Right renal cortex interstitium (tissue), 3 donors: ENCODE measurements at places on chromosomes 6 and 20.

GRCh38 chr6:149717588-149718458 lies at the start of gene LATS1:
Gene LATS1, minus strand, starts transcription at chr6:149718101. Its CDS starts 15,975 bp downstream, at chr6:149702126.
- DNase-seq = peak; percentile 75

DNA sequence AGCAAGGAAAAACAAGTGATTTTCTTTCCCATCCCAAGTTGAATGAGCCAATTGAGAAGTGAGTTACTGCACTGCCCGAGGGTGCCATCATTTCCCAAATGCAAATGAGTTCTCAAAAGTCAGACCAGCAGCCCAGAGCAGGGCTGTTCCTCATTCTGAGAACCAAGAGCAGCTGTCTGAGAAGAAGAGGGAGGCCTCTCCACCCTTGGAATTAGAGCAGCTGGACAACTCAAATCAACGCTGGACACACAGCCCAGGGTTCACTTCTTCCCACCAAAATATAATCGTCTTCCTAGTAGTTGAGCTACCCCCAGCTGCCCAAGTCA lies 4.6 kb upstream of the PREX1 start:
- DNase-seq = no peak

DNA sequence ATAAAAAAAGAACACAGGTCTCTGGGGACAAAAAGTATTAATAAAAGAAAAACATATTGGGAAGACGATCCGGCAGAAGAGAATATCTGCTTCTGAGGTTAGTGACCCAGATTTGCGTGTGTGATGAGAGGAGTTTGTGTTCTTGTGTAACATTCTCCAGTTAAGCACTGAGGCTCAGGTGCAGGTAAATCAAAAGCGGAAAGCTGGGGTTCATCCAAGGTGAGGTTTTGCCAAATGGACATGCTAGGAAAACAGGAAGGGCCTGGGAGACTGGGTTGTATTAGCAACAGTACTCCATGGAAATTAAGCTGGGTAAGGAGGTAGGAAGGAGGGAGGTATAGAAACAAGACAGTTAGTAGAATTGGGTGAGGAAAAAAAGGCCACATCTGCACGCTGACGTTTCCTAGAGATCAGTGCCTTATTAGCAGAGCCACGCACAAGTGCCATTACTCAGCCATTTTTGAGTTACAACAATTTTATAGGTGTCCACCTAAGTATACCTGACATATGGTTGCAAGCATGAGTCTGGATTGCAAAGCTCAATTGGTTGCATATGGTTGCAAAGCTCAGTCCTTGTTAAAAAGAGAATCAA lies 139.6 kb downstream of the ZMYND8 start:
- no peak for DNase-seq

DNA sequence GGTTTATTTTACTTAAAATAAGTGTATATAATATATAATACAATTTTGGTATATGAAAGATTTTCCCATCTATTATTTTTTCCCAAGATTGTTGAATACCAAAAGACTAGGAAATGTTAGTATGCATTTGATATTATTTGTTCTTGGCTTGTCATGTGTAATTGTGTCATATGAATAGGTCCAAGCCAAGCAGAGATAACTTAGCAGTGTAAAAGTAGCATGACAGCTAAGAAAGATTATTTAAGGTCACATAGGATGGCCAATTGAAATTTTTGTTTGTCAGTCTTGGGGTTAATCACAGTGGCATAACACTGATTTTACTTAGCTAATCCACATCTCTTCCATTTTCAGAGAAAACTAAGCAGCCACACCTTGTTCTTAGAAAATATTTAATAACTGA lies 38.8 kb upstream of the RSPO3 start:
- DNase-seq = no peak

GRCh38 chr6:14058029-14058695 lies 59.4 kb upstream of the CD83 start:
- DNase-seq = no peak

DNA sequence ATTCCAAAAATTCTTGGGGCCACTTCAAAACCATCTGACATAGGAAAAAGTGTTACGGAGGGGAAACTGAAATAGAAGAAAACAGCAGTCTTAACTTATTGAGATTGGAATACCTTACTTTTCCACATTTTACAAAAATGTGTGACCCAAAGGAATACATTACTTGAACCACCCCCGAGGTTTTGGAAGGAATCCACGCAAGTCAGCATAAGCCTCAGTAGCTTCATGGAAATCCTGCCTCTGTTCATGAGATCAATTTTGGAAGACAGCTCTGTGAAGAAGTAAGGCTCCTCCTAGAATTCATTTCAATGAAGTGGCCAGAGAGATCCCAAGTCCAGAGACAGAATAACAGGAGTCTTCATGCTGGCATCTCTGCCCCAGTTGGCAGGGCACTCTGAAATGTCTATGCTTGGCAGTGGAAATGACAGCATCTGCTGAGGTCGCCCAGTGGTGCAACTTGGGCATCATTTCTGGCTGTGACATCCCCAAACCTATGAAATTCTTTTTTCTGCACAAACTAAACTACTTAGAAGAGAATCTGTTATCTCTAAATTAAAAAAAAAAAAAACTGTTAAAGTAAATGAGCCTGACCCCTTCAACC lies 132.5 kb downstream of the EPM2A start:
- no peak for DNase-seq

GRCh38 chr6:81790034-81790433 lies 37.6 kb upstream of the TENT5A start:
- DNase-seq = no peak

GRCh38 chr20:32670773-32671455 lies 2.8 kb downstream of the C20orf203 start:
- no peak for DNase-seq

DNA sequence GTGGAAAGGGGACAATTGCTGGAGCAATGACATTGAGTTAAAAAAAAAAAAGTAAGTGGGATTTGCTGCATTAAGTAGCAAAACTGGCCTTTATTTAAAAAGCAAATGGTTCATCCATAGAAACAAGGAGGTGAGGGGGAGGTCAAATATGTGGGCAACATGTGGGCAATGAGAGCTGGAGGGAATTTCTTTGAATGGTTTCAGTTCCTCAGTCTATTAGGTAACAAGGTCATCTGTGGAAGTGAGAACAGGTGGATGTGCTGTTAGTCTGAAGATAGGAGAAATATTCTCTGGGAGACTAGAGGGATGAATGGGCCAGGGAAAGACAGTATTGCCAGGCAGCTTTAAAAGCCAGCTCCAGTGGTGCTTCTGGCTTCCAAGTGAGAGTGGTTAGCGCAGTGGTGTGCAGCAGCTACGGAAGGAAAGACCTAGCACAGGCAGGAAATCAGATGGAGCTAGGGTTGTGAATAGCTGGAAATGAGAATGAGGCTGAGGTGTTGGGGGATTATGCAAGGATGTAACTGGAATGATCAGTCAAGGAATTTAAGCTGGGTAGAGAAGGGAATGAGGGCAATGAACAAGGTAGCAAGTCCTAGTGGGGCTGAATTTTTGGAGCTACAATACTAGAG lies 727.6 kb downstream of the PTPRT start:
- DNase-seq = no peak

- DNase-seq = no peak
Observed at GRCh38 chr6:31948753-31949413, 3.0 kb downstream of the CFB start.
